ENCODE measurements at places on chromosomes 3 and 15.

- DNase-seq: no peak
Measured at GRCh38 chr3:66536791-66537190, 36.0 kb upstream of the LRIG1 start.

DNA sequence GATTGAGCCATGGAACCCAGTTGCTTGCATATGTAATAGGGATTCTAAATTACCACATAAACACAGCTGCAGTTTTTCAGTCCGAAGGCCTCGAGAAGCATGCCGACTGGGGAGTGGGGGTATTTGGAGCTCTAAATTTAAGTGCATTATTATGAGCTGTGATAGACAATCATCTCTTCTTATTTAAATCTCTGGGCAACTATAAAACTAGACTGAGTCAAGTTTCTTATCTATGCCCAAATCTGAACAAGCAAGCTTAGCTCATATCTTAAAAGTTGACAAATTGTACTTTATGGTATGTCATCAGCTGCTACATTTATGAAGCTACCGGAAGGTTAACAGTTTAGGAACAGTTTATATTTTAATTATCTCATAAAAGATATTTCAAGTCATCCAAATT is 19.5 kb upstream of the THRB start:
- DNase-seq: no peak

- DNase-seq: no peak
Measured at GRCh38 chr15:90887037-90887481, 2.8 kb downstream of the FES start.

GRCh38 chr3:149003653-149004305 is 12.4 kb downstream of the GYG1 start:
- peak; percentile 34 for DNase-seq

- DNase-seq: no peak
Measured at GRCh38 chr15:74541494-74542165, 610 bp downstream of the ARID3B start.

- no peak for DNase-seq
Measured at GRCh38 chr15:67000896-67001295, 64.5 kb upstream of the SMAD3 start.
